ENCODE measurements at places on chromosomes 6 and 20.

DNA sequence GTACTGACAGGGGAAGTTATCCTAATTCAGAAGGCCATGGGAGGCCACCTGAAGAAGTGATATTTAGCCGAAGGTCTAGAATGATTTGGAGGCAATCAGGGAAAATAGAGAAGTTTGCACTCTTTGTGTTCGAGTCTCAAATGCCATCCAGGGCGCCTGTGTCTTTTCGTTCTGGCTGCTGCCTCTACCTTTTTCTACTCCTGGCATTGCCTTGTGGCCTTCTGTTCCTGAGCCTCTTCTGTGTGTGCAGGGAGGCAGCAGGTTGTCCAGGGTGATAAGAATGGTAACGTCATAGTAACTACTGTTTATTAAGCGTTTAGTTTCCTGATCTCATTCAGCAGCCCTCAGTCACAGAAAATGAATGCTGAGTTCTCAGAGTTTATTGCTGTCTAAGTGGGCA is 252.1 kb downstream of the FARS2 start:
- DNase-seq, result no peak

DNA sequence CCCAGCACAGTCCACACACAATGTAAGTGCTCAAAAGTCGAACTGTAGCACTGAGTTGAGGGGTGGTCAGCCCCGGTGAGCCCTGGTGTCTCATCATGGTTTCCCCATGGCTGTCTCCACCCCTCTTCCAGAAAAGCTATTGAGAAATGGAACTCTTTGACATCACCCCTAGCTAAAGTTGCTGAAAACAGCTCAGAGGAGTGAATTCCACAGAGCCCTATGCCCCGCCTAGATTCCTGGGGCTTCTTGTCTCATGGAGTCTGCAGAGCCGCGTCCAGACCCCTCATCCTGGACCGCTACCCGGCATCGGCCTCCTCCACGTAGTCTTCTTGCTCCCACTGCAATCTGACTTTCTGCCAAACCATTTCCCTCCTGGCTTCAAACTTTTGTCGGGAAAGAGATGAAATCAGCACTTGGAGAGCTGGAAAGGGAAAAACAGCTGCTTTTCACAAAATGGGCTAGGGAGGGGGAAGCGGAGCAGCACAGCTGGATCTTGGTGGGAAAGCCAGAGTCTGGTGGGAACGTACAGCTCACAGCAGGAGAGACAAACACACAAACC is 132.2 kb downstream of the SNX5 start:
- DNase-seq, result no peak

DNA sequence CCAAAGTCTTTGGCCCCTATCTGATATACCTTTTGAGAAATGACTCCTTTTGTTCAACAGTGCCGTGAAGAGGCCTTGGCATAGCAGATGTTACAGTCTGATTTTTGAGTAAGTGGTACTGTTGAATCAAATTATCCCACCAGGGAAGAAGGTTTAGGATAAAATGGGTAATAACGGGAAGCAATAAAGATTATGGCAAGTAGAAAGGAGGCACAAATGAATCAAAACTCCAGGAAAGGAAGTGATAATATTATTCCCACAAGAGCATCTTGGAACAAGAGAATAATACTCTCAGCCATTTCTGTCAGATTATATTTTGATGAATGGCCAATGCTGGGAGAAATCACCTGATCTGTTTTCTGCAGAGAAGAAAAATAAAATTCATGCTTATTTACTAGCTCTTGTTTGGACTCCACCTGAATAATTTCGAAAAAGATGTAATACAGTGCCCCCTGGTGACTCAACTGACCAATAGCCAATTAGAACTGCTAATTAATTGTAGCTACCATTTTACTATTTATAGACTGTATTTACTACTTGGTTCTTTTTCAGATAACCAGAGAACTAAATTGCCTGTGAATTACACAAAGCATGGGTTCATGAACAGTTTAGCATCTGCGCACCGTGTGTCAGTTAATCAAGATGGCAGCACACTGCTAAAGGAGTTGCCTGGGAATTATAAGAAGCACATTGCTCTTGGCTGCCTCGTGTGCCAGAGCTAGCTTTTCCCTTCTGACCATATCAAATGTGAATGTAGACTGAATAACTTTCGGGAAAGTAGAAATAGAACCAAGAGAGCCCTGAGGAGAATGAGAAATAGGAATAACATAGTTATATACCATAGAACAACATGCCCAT is 78.5 kb upstream of the TRDN start:
- no peak for DNase-seq

DNA sequence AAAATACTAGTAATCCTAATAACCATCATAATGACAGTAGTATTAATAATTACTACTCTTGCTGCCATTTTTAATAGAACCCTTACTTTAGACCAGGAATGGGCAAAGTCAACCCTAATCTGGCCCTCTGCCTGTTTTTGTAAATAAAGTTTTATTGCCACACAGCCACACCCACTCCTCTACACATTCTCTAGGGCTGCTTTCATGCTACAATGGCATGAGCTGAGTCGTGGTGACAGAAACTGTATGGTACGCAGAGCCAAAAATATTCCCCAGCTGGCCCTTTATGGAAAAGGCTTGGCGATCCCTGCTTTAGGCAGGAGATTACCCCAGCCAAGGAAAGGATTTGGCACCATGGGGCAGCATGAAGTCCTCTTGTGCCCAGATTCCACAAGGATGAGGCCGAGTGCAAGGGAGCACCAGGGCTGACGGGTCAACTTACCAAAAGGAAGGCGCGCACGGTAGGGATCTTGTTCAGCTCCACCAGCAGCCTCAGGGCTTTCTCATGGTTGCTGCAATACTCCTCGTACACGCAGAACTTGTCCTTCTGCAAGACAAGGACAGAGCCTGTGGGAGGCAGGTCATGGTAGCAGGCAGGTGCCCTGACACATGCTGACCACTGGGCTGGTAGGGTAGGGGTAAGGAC is 93.6 kb downstream of the PREX1 start:
- DNase-seq, result no peak

DNA sequence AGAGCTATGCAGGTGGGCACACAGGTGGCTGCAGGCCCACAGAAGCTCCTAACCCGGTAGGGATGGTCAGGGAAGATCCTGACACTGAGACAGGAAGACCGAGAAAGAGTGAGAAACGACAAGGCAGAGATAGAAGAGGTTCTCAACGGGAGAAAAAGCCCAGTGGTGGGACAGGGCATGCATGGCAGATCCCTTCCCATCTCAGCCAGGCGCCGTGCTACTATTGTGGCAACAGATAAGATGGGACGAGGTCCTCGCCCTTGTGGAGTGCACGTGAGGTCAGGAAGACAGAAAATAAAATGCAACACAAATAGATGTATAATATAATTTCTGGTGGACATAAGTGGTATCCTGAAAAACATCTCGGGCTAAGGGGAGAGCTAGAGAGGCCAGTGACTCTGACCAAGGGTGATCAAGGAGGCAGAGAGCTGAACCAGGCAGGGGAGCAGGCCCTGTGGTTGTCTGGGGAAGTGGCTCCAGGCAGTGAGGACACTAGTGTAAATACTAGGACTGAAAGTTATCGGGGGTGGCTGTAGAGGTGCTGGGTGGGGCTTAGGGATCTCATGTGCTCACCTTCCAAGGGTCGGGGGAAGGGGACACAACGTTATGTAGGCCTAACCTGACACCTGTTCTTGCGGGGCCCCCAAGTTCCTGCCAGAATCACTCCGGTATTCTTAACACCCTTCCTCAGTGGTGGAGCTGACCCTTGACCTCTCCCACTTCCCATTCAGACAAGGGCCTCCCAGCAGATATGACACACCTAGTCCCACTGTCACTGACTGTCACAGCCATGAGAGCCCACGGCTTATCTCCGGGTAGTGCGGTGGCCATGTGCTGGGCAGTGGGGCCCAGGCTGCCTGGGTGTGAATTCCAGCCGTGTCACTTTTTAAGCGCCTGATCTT is 1.0 kb downstream of the SRXN1 start:
- no peak for DNase-seq

GRCh38 chr6:40379811-40380210 is 207.4 kb downstream of the LRFN2 start:
- no peak for DNase-seq

- no peak for DNase-seq
These were observed 50.2 kb downstream of the ARID1B start for GRCh38 chr6:156827382-156827781.

DNA sequence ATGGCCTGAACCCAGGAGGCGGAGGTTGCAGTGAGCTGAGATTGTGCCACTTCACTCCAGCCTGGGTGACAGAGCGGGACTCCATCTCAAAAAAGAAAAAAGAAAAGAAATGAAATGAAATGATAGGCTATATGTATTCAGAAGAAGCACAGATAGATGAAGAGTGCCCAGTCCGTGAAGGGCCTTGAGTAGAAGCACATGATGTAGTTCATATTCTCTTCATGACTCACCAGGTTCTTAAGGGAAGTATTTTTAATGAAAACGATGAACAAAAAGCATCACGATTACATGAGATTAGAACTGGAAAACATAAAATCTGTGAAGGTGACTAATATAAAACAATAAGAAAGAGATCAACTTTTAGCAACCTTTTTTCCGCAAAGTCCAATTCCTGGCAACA is 29.8 kb downstream of the TPD52L1 start:
- DNase-seq, result no peak

- DNase-seq, result no peak
These were observed 2.2 kb upstream of the BFSP1 start for GRCh38 chr20:17533396-17533795.

DNA sequence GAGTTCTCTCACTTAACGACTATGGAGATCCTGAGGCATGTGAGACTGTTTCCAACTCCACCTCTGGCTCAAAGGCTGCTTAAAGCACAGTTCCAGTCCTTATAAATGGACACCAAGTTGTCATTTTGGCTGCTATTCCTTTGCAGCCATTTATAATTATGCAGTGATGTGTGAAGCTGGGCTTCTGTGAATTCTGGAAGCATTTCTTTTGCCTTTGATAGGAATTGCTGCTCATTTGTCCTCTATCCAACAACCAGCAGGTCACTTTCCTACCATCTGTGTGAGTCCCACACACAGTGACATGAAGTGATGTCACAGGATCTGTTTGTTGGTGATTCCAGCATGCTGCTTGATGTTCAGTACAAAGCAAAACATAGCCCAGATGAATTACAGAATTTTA is 28.5 kb upstream of the EFHC1 start:
- DNase-seq, result no peak

- DNase-seq, result no peak
These were observed 40.5 kb upstream of the PKHD1 start for GRCh38 chr6:52127957-52128356.

GRCh38 chr6:7261032-7261841 is 51.8 kb downstream of the SSR1 start:
- DNase-seq, result no peak

GRCh38 chr6:158476389-158476788 is 83.5 kb upstream of the TMEM181 start:
- no peak for DNase-seq

DNA sequence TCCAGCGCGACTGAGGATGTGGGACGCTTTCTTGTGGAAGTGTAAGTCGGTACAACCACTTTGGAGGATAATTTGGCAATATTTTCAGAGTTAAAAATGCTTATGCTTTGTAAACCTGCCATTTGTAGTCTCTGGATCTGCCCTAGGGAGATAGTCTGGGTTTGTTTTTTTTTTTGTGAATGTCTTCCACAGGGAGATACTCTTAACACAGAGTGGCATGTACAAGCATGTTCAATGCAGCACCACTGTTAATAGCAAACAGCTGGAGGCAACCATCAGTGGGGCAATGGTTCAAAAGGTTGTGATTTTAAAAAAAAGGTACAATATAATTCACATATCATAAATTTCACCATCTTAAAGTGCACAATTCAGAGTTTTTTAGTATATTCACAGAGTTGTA is 22.4 kb downstream of the SLC9A8 start:
- DNase-seq, result no peak

DNA sequence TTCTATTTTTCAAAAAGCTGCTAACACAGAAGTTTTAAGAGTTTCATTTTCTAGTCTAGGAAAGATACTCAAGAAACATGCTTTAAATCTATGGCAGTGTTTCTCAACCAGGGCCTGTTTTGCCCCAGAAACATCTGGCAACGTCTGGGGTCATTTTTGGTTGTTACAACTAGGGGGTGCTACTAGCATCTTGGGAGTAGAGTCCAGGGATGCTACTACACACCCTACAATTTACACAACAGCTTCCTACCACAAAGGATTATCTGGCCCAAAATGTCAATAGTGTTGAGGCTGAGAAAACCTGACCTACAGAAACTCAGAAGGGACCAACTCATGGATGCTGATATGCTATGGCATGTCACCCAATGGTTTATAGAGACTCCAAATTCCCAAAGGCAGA is 24.4 kb downstream of the SERAC1 start:
- DNase-seq, result no peak

DNA sequence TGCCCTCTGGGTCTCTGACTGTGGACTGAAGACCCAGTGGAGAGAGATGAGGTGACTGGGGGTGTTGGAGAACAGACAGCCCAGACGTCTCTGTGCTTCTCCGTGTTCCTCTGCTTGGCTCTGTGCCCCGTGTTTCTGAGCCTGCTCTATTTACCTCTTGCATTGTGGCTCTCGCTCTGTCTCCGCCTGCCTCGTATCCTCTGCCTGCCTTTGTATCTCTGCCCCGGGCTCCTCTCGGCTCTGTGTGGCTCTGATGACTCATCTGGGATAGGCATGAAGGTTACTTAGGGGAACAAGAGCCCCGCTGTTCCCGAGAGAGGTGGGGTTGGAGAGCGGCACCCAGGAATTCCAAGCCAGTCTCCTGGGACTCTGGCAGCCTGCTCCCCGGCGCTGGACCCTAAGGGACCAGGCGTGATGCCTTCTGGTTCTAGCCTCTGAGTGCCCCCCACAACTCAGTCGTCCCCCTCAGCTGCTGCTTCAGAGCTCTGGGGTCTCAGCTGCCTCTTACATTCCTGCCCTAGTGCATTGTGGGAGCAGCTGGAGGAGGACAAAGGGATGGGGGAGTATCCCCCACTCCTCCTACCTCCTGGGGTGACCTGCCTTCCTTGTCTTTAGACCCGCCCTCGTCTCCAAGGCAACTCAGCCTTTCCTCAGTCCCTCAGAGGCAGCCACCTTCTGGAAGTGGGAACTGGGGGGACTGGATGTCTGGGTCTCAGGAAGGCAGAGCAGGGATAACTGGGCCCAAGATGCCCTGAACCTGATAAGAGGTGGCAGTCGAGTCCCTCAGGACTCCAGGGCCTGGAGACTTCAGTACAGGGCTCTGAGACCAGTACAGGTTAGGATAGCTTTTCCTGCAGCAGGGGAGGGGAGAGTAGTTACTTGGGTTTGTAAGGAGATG is 1.9 kb downstream of the DDR1 start:
- no peak for DNase-seq

- DNase-seq, result no peak
These were observed 10.9 kb downstream of the SLC32A1 start for GRCh38 chr20:38735172-38735571.

All from stimulated activated CD8-positive, alpha-beta memory T cell treated with anti-CD3 and anti-CD28 coated beads, Interleukin-7, amount 100 ng/mL, for 4 hours (primary cell).